Stimulated activated CD4-positive, alpha-beta T cell treated with anti-CD3 and anti-CD28 coated beads, TNF-alpha, amount 100 ng/mL, for 4 hours (primary cell): ENCODE measurements at places on chromosomes 5 and 9.

DNA sequence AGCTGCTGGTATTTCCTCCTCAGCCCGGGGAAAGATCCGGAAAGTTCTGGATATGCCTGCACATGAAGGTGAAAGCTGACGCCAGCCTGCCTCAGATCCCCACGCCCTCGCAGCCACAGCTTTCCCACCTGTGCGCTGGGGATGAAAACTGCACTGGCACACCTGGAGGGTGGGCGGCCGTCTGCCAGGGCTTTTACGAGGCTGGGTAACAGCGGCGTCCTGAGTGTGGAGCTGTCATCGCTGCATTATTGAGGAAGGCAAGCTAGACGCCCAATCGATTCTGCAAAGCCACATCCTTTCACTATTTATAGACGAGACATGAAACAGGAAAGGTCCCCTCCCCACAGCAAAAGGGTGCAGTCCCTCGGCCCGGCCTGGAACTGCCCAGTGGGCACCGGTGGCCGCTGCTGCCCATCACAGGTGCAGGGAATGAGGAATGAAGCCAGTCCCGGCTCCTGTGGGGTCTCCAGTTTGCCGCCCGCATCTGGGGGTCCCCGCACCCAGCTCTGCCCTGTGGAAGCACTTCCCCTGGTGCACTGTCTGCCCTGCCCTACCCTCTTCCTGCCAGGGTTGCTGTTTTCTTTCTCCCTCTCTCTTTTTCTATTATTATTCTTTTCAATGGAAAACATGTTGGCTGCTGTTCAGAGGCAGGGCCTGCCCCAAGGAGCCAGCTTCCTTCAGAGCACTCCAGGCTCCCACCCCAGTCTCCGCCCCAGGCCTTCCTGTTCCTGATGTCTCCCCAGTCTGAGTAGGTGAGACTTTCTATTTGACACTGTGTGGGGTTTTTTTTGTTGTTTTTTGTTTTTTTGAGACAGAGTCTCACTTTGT lies 7.0 kb downstream of the NOTCH1 start:
- DNase-seq, result peak; percentile 34

- DNase-seq, result peak; percentile 66
These were observed 849 bp upstream of the MGAT1 start for GRCh38 chr5:180803181-180804128.

DNA sequence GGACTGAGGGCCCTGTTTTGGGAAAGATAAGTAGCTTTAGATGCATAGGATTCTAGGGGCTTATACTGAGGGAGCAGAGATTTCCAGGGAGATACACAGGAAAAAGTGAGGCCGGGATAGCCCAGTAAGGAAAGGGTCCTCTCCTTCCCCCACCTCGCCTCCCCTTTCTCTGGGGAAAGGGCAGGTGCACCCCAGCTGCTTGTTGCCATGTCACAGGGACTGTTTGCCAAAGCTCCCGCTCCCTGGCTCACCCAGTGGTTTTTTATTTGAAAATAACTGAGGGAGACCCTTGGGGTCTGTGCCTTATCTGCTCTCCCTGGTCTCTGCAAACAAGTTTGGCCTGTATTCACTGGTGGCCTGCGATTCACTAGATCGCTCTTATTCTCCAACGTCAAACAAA lies 51.2 kb downstream of the RGS3 start:
- no peak for DNase-seq

DNA sequence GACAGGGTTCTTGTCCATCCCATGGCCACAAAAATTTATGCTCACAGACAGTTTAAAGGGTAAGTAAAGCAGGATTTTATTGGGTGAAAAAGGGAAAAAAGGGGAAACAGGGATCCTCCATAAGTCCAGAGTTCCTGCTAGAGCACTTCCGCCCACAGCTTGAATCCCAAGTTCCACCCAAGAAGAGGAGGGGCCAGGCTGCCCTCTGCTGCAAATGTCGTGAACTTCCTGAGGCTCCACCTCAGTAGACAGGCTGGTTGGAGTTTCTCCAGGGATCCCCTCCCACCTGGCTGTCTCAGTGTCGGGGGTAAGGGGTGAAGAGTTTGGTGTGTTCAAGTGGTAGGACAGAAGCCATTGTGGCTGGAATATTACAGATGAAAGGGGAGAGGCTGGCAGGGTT lies 275.0 kb upstream of the SGCD start:
- DNase-seq, result no peak

DNA sequence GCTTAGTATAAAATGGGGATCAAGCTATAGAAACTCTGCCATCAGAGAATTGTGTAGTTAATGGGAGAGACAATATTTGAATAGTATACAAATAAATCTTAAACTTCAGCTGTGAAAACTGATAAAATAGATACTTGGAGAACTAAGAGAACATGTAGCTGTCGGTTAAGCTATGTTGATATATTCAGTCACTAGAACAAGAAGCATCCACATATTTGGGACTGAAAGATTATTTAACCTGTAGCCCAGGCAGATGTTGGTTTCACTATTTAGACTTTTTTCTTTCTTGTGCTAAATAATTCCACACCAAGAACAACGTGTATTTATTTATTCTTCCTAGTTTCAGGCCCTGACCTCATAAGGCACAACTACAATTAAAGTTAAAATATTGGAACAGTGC lies 521.0 kb upstream of the CCNG1 start:
- DNase-seq, result no peak

DNA sequence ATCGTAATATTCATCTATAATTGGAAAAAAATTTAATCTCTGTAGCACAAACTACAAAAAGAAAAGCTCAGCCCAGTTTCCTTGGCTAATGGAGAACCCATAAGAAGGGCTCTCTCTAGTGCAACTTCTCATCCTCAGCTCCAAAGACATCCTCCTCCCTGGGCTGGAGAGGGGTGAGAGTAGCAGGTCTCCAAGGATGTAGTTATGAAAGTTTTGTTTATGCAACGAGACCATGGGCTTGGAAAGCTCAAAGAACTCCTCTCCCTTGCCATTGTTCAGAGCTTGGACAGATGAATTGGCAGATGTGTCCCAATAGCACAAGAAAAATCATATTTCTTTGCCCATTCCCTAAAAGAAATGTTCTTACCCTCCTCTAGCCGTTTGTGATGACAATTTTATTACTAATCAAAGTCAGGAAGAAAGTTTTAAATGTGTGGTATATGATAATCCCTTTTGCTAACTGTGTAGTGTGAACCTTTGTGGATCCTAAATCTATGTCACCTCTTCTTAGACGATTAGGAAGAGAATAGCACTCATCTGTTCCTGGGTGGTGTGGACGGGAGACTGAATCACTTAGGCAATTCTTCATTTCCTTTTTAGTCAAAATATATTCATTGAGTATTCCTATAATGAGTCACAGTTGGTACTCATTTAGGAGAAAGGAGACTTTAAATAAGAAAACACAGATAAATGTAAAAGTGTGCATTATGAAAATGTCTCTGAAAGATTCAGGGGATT lies 52.2 kb downstream of the GARNL3 start:
- no peak for DNase-seq

DNA sequence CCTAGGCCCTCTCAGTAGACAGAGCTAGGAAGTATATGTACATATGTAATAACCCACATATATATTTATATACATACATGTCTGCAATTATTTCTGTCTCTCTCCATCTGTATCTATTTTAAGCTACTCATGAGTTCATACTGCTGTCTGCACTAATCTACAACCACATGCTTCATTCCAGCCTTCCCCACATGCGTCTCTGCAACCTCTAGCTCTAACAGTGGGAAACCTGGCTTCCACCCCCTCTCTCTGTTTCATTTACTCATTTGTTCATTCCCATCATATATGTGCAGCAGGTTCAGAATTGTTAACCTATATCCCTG lies 23.3 kb downstream of the DCANP1 start:
- no peak for DNase-seq

DNA sequence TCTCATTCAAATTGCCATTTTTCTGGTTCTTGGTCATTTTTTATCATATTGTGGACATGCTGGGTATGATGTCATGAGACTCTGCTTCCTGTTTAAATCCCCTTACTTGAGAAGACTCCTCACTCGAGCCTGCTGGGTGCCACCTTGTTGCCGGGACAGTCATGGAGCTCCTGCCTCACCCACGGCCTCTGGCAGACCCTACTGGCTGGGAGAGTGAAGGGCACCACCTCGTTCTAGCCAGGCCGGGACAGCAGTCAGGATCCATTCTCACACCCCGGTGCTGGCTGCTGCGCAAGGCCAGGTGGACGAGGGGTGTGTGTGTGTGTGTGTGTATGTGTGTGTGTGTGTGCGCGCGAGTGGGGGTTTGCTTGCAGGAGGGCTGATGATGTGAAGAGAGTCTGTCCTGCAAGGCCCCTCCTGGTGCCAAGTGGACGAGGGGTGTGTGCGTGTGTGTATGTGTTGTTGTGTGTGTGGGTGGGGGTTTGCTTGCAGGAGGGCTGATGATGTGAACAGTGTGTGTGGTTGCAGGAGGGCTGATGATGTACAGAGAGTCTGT lies 4.4 kb downstream of the CEP72 start:
- no peak for DNase-seq

- DNase-seq, result no peak
These were observed 89.2 kb downstream of the HMCN2 start for GRCh38 chr9:130354806-130355205.

GRCh38 chr5:35902046-35902672 lies 36.3 kb downstream of the CAPSL start:
- DNase-seq, result no peak

- no peak for DNase-seq
These were observed 184.2 kb downstream of the NSG2 start for GRCh38 chr5:174229514-174230370.

- DNase-seq, result no peak
These were observed 29.4 kb downstream of the PNPLA7 start for GRCh38 chr9:137520614-137521404.

- DNase-seq, result no peak
These were observed 70.4 kb downstream of the ARHGEF37 start for GRCh38 chr5:149651686-149652085.

GRCh38 chr5:141965071-141965470 lies 3.8 kb upstream of the RNF14 start:
- no peak for DNase-seq

DNA sequence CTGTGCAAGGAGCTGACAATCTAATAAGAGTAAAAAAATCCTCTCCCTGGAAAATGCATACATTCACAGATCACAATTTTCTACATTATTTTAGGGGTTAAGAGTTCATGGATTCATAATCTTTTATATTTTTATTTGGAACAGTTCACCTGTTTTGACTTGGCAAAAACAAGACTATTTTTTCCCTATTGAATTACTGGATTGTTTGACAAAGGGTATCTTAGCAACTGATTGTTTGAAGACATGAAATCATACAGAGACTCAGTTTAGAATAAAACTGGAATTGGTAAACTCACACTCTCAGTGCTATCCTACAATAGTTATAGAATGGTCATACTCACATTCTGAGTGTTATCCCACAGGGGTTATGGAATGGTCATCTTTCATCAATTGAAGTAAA lies 358.2 kb upstream of the PTGER4 start:
- no peak for DNase-seq

DNA sequence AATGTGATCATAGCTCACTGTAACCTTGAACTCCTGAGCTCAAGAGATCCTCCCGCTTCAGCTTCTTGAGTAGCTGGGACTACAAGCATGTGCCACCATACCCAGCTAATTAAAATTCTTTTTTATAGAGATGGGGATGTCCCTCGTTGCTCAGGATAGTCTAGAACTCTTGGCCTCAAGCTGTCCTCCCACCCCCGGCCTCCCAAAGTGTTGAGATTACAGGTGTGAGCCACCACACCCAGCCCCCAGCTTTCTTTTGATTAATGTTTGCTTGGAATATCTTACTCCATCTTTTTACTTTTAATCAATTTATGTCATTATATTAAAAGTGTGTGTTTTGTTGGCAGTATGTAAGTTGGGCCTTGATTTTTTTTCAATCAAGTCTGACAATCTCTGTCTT lies 59.4 kb upstream of the EXOC3 start:
- no peak for DNase-seq
